Stimulated activated CD8-positive, alpha-beta memory T cell treated with anti-CD3 and anti-CD28 coated beads, Interleukin-4, amount 100 ng/mL, for 48 hours (primary cell): ENCODE measurements at places on chromosomes 12 and 14.

GRCh38 chr14:42229976-42230375 is 623.3 kb downstream of the LRFN5 start:
- DNase-seq = no peak

- DNase-seq = no peak
Measured at GRCh38 chr14:34126586-34126985, 175.7 kb upstream of the EGLN3 start.

DNA sequence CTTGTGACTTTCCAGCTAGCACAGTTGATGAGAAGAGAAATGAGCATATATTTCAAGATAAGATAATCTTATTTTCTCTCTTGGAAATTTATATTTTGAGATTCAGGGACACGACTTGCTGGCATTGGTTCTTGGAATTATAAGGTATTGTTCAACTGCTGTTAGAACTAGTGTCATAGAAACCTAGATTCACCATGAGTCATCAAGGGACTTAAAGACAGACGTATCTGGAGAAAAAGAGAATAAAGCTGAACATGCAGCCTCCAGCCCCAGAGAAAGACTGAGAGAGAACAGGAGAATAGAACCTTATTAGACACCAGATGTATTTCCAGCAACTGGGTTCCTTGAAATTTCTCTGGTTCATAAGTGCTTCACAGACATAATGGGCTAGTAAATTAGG is 194.4 kb upstream of the PPFIA2 start:
- DNase-seq = no peak

DNA sequence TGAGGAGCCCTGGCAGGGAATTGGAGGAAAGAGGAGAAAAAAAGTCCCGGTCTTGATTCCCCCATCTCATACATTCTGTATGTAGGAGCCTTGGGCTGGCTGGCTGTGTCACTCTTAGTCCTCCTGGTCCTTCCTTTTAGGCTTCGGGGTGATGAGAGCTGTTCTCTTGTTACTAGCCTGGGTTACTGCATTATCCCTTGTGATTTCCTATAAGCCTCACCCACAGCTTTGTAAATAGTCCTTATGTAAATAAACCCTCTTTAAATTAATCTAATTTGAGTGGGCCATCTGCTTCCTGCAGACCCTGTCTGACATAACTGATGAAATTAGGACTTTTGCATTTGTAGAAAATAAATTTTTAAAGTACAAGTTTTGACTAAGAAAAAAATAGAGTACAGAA is 19.2 kb downstream of the DNM1L start:
- DNase-seq = no peak

DNA sequence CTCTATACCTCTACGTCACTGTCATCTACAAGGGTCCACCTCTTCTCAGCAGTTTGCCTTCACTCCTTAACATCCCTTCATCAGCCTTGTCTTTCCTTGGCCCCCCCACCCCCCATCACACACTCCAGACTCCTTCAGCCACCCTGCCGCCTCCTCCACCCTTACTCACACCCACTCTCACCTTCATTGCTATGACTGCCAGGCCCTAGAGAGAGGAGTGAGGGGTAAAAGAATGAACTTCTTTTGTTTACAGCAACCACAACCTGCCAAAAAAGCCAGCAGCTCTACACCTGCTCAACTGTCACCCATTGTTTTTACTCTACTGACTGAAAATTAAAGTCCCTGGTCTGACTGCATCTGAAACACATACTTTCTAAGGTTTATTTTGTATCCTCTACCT is 112.8 kb downstream of the DUSP6 start:
- no peak for DNase-seq

GRCh38 chr14:60616461-60616959 is 32.8 kb downstream of the SIX1 start:
- DNase-seq = no peak

- no peak for DNase-seq
Measured at GRCh38 chr12:131003716-131004045, 50.0 kb downstream of the ADGRD1 start.

DNA sequence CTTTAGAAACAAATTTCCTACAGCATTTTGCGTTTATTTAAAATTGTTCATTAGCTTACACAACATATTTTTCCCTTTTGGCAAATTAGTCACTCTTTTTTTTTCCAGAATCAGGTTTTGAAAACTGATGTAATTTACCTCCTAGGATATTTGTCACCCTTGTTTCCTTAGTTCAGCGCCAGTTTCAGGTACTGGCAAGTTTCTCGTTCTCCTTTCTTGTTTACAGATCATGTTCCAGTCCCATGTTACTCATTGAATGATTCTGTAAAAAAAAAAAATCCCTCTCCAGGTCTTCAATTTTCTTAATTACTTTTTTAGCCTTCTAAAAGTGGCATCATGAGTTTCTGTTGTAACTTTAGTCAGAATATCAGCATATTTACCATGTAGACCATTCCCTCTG is 2.7 kb downstream of the PPP4R4 start:
- no peak for DNase-seq

DNA sequence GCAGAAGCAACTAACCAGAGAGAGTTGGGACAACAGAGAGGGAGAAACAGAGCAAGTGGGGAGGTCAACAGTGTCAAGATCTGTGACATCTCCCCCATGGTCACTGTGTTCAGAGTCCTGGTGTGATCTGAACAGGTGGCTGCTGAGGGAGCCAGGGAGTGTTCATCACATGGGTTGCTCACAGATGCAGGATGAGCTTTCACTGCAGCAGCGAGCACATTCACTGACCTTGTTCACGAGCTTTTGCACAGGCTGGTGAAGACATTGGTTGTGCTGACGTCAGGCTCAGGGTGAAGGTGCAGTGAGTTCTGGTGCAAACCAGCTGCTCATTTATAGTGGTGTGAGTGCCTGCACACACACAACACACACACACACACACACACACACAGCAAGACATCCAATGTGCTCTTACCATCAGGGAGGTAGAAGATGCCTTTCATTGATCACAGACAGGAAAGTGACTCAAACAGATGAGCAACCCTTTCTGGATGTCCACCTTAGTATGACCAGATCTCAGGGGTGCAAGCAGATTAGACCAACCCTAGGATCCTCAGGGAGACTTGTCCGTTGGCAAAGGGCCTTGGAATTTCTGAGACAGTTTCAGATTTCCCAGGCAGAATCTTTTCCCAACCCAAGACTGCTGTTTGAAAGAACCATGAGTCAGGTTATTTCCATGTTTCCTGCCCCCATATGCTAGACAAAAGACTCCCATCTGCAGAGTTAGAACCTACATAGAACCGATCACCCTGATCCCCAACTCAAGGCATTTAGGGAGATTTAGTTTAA is 44.3 kb upstream of the OR10AD1 start:
- DNase-seq = no peak

- no peak for DNase-seq
Measured at GRCh38 chr12:52514471-52515318, 5.5 kb downstream of the KRT5 start.

DNA sequence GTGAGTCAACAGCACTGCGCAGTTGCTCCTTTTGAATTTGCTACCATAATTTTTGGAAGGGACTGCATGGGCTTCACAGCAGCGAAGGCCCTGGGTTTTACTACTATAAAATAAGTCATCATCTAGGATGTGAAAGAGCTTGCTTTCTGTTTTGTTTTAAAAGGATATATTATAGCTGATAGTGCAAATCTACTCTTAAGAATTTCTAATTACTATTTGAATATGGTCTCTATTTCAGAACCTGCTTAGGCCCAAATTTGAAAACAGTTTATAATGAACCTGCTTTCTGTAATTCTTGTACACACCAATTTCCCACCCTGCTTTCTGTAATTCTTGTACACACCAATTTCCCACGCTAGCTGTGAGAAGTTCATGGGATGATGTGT is 73.0 kb downstream of the SRGAP1 start:
- DNase-seq = no peak

DNA sequence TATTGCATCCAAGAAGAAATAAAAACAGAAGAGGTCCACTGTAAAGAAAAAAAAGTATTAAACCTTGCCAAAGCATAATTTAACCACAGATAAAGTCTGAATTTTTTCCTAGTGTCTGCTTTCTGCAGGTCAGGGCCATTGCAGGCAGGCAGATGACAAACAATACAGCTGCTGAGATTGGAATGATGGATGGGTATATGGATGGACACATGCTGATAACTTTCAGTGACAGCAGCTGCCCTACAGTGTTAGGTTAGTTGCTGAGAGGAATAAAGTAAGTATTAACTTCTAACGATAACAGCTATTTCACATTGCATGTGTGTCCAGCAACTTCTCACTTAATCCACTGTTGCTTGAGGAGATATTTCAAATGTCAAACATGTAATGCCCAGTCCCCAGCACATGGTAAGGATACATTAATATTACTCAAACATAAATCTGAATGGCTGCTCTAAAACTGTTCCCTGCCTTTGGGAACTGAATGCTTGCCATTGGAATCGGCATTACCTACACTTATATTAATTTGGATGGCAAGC is 515.3 kb downstream of the RMST start:
- DNase-seq = no peak

DNA sequence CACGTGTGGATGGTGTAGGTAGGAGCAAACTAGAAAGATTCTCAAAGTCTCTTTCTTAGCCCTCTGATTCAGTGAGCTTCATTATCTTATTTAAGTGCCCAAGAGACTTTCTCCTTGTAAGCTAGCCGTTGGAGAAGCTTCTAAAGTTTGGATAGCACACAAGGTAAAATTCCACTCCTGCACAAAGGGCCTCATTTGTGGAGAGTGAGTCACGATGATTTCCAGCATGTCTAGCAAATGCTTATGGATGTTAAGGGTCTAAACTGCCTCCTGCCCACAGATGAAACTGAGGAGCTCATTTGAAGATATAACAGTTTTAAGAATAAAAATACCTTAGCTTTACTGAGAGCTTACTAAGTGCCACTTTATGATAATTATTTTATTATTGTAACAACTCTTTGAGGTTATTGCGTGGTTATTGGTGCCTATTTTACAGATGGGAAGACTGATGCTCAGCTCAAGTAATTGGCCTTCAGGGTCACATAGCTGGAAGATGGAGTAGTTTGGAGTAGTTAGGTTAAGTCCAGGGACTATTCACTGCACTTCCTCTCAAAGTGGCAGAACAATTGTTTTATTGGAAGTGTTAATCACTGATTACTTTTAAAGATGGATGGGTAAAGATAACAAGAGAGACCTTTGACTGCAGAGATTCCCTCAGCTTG is 78.7 kb upstream of the HIF1A start:
- DNase-seq = no peak

DNA sequence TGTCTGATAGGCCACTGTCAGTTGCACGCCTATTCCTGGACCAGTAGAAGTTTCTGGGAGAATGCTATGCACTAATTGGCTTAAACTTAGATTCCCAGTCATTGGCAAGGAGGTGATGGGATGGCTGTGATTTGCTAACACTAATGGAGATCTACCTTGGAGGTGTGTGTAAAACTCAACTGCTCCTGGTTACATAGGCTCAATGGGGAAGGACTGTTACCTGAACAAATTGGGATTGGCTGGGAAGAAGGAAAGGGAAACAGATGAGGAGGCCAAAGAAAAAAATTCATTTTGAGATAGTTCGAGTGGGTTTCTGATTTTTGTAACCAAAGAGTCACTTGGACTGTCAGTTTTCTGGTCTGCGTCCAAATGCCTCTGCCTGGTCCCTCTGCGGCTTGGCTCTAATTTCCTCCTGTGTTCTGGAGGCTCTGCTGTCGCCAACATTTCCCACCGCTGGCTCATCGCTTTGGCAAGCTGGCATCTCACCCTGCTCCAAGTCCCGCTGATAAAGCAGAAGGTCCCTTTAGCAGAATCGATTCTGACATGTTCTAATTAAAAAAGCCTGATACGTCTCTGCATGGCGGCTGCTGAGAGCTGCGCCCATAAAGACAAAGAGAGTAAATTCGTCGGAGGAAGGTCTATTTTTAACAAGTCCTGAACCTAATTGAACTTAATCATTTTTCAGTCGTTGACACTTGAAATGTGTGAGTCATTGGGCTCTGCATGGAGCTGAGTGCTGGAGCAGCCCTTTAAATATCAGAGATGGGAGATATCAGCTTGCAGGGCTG is 2.0 kb upstream of the CCDC63 start:
- no peak for DNase-seq

DNA sequence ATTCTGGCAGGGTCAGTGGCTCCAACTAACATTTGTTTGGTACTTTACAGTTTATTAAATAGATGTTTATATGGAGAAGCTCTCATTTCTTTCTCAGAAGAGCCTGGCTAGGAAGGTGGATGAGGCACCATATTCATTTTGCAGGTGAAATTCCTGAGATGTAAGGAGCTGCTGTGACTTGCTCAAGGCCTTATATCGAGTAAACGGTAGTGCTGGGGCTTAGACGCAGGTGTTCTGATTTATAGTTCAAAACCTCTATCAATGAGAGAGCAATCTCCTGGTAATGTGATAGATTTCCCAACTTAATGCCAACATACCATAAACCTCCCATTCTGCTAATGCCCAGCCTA is 42.3 kb downstream of the DAD1 start:
- DNase-seq = no peak

DNA sequence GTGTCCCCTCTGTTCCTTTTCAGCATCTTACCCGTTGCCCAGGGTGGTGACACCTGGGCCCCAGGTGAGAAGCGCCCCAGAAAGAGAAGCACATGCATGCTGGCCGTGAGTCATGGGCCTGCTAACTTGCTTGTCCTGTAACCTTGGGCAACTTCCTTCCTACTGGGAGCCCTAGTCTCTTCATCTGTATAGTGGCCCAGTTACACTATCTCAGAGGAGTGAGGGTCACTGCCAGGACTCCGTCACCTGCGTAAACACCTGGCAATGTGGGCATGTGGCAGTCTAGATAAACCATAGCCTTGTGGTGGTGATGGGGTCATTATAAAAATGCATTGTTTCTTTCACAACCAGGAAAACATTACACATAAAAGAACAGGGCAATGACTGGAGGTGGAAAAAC is 125.2 kb downstream of the SLC25A47 start:
- peak; percentile 15 for DNase-seq

- DNase-seq = no peak
Measured at GRCh38 chr12:39813776-39814175, 194.2 kb upstream of the ABCD2 start.

DNA sequence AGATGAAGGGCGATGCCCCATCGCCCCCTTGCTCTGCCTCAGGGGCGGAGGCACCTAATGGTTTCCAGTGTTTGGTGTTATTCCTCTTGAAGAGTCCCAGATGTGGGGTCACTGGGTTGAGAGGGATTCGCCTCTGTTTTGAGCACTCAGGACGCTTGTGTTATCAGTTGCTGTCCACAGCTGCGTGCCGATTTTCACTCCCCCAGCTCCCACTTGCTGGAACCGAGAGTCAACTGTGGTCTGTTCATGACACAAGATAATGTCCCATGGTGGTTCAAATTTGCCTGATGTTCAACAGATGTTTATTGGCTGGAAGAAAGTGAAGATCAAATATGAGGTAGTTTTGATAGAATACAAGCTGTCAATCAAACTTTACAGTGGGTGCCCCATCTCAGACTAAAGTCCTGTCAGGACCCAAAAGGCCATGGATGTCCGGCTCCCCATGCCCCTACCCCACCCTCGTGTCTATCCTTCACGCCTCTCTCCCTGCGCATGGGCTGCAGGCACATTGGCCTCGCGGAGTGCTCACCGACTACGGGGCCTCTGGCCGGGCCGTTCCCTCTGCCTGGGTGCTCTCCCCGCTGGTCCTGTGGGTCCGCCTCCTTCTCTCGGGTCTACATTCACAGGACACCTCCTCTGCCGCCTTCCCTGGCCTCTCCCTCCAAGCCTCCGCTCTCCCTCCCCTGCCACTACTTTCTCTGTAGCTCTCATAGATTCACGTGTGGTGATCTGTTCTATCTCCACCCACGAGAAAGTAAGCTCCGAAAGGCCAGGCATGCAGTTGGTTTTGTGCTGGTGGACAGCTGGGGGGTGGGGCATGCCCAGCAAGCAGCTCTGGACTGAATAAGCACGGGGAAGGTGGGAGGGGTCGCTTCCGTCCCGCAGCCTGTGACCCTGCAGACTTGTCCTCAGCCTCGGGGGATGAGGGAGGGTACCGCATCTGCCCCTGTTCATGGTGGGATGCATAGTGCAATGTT is 6.8 kb upstream of the TRAF3 start:
- no peak for DNase-seq

GRCh38 chr12:111570084-111570961 is 28.8 kb downstream of the ATXN2 start:
- DNase-seq = no peak
